ENCODE measurements at places on chromosomes 6 and 20. TPM values are rescaled to one million over a fixed set of nuclear protein-coding genes. Genes with fewer than 3 reads are reported as not detected.

DNA sequence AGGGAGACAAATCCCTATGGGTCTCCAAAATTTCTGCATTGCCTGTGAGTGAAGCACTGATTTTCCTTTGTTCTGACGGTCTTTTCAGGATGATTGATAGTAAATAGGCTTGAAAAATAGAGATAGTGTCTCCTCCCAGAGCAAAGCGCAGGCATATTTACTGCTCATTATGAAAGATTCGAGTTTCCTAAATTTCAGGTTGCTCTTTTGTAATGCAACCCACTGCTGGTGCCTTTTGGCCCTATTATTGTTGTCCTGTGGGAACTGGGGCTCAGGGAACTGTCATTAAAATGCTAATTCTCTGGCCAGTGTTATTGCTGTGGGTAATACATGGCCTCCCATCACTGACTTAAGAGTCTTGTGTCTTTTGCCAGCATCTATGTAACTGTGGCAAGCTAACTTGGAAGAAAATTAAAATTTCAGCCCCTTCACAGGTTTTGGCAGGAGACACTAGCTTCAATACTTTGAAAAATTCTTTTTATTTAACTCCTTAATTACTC, 754.1 kb upstream of the MAP3K7 start:
- H3K4me1 ChIP-seq, result peaks cover 12% of the 10 kb centered on the region
- H3K36me3 ChIP-seq, result no peaks in the 10 kb centered on the region
- no peak overlapping the region for H3K27ac ChIP-seq
- no peak for DNase-seq

- H3K4me3 ChIP-seq, result no peak overlapping the region
- H3K4me1 ChIP-seq, result no peaks in the 10 kb centered on the region
- DNase-seq, result no peak
- H3K27ac ChIP-seq, result no peak overlapping the region
These were observed 414.5 kb upstream of the HSF2 start for GRCh38 chr6:121984956-121985355.

DNA sequence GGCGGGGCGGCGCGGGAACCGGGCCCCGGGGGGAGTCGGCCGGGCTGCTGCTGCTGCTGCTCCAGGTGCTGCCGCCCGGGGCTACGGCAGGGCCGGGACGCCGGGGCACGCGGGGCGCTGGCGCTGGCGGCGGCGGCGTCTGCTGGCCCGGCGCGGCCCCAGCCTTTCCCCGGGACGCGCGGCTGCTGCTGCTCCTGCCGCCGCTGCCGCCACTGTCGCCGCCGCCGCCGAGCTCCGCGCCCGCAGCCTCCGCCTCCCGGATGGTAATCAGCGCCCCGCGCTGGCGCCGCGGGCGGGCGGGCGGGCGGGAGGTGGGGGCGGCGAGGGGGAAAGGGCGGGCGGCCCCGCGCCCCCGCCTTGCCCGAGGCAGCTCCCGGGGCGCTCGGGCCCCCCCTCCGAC, 306 bp downstream of the EBF4 start:
- peaks cover 77% of the 10 kb centered on the region for H3K27me3 ChIP-seq
- no peak for DNase-seq
- H3K4me3 ChIP-seq, result no peak overlapping the region

DNA sequence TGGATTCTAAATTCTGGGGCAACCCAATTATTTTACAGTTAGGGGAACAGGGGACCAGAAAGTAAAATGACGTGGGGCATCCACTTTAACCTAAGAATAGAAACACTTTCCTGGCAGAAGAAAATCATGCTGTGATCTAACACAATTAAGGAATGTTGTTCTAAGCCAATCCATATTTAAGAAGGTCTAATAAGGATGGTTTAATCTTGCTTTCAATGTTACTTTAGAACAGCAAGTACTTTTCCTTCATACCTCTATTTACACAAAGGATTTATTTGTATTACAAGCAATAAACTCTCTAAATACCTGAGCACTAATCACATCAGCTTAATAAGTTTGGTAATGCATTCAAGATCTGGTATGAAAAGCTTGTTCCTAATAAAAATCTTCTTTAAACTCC, 32.4 kb downstream of the SLC2A12 start:
- no peaks in the 10 kb centered on the region for H3K4me1 ChIP-seq
- DNase-seq, result no peak
- no peak overlapping the region for H3K4me3 ChIP-seq
- no peak overlapping the region for H3K27ac ChIP-seq

Gene PKIB
- total RNA-seq, result 86.4 TPM

Gene HIVEP2
- 3.5 TPM for total RNA-seq
